ENCODE measurements at places on chromosomes 5 and 9.

GRCh38 chr9:88753691-88754367, 218.9 kb downstream of the NXNL2 start:
- no peak for DNase-seq

- peak; percentile 62 for DNase-seq
Measured at GRCh38 chr5:68285075-68285840, 69.7 kb downstream of the PIK3R1 start.

GRCh38 chr9:93133681-93134014, 403 bp downstream of the NINJ1 start:
- DNase-seq = peak; percentile 69

DNA sequence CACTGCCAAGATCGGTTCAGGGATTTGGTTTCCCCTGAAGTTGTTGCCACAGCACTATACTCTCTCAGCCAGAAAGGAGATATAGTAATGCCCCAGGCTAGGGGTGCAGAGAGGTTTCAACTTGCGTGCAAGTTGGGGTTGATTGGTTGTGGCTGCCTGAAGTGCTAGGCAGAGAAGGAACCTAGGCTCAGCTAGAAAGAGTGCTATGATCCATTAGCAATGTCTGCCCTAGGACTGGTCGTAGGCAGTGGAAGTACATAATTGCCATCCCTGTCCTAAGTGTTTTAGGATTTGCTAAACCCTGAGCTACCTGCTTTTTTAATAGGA, 136.6 kb upstream of the SMIM23 start:
- DNase-seq = no peak

DNA sequence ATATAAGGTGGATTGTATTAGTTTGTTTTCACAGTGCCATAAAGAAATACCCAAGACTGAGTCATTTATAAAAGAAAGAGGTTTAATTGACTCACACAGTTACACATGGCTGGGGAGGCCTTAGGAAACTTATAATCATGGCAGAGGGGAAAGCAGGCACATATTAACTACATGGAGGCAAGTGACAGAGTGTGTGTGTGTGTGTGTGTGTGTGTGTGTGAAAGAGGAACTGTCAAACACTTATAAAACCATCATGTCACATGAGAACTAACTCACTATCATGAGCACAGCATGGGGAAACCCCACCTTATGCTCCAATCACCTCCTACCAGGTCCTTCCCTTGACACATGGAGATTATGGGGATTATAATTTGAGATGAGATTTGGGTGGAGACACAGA, 118.6 kb downstream of the SPEF2 start:
- DNase-seq = no peak

DNA sequence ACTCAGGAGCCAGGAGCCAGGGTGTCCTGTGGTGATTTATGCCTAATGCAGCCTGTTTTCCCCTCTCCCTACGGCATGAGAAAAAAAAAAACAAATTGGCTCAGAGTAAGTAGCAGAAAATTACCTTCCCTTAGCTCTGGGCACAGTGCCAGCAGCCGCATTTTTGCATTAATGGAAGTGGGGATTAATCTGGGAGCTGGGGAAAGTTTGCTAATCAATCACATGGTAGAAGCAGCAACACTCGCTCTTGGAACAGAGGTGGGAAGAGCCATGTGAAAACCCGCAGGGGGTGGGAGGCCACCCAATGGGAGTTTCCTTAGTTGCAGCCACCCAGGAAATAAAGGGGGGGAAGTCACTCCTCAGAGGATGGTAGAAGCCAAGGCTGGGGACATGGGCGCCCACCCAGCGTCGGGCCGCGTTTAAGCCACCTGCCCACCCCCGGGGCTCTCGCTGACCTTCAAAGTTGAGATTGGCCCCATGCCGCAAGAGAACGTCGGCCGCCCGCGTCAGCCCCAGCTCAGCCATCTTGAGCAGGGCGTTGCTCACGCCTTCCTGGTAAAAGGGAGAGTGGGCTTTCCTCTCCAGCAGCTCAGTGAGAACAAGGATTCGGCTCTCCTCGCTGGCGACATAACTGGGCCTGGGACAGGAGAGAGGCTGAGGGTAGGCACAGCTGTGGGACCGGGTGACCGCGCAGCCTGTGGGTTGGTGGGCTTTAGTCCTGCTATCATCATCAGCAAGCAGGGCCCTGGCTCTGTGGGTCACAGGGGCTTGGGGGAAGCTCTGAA, 1.7 kb downstream of the ASB6 start:
- no peak for DNase-seq

DNA sequence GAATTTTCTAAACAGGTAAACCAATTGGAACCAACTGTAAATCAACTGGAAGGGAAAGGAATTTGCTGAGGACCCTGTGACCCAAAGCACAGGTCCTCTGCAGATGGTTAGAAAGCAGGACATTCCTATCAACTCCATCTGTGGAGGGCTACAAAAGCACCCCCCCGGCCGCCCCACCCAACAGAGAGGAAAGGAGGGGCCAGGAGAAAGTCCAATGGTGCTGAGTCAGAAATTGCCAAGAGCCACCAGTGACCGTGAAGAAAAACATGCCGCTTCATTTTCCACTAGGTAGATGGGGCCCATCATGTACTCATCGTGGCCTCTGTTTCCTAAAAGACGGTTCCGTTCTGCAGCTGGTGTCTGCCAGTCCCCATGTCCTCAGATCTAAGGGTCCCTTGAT, 66.3 kb downstream of the RAPGEF1 start:
- no peak for DNase-seq

- DNase-seq = no peak
Measured at GRCh38 chr5:74594137-74595040, 46.1 kb downstream of the ENC1 start.

GRCh38 chr9:131839281-131840084, 99.6 kb upstream of the RAPGEF1 start:
- no peak for DNase-seq

DNA sequence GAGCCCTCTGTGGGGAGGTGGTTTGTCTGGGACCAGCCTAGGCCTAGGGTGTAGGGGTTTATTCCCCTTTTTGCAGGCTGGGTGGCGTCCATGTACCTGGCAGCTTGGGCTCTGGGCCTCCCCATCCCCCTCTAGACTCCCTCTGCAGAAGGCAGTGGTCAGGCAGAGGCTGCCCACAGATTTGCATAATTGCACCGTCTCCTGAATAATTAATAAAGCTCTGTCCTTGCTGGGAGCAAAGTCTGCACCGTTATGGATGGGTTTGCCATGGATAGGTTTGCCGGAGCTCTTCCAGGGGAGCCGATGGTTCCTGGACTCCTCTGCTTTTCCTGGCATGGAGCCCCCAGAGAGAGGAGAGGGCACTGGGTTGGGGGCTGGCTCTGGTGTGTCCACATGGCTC, 60.4 kb downstream of the DAB2IP start:
- no peak for DNase-seq

GRCh38 chr5:100683881-100684280, 148.7 kb downstream of the FAM174A start:
- DNase-seq = no peak

DNA sequence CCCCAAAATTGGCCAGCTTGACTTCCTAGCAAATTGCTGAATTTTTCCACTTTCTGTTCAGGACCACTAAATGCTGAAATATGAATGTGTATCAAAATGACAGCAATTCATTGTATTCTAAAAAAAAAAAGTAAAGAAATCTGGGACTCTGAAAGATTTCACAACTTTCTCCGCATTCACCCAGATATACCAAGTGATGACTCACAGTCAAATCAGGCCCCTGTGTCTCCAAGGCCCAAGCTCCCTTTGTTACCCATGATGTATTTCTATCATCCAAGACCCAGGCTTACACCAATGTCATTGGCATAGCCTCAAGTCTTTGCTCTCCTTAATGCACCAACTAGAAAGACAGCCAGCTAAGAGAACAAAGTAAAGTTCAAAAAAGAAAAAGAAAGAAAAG, 493.9 kb downstream of the NTRK2 start:
- DNase-seq = no peak

- DNase-seq = no peak
Measured at GRCh38 chr9:131635285-131635684, 90.0 kb downstream of the PRRT1B start.

DNA sequence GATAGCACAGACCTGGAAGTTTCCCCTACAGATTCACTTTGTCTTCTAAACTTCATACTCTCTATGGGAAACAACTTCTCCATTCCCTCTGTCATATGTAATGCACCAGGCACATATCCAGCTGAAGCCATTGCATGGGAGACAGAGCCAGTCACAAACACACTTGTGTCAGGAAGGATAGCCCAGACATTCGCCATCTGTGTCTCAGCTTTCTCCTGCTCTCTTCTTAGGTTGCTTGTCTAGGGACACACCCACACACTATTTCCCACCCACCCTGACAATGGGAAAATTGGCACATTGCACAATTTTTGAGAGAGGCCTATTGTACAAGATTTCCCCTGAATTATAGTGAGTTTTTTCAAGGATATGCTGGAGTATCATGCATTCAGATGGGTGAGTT, 158.4 kb upstream of the MPDZ start:
- DNase-seq = no peak

DNA sequence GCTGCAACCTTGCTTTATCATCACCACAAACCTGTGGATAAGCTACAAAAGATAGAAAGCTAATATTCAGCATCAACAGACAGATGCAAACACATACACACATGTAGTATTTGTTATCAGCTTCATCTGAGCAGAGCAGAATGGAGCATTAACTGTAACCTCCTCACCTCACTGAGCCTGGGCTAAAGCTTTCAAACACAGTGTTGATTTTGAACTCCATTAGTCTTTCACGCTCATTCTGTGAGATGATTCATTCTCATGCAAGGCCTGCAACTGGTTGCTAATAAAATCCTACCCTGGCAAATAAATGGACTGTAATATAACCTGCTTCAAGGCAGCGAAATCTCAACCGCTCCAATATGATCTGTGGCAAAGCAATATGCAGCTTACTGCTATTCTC, 1360.6 kb upstream of the ACO1 start:
- no peak for DNase-seq

DNA sequence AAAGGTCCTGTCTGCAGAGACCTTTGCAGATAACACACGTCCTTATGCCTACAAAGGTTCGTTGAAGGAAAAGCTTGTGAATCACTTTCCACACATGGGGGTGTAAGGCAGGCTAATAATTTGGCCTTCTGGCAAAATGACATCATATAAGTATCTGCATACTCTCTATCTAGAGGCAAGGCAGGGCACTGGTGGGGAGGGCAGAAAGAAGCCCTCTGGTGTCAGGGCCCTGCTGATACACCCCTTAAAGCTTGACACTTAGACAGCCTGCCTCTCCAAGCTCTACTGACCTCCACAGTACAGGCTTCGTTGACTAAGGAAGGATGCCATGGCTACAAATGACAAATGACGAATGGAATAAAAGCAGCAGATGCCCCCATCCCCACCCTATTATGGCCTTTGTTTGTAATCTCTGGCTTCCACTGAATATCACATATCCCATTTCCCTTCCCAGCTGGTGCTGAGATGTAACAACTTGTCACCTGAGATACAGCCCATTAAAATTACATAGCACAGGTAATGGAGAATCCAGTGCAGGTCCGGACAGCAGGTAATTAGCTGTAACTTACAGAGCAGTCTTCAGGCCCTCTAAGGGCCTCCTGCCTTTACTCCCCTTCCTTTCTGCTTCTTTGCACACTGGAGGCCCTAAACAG, 76.9 kb upstream of the IFNK start:
- DNase-seq = no peak

DNA sequence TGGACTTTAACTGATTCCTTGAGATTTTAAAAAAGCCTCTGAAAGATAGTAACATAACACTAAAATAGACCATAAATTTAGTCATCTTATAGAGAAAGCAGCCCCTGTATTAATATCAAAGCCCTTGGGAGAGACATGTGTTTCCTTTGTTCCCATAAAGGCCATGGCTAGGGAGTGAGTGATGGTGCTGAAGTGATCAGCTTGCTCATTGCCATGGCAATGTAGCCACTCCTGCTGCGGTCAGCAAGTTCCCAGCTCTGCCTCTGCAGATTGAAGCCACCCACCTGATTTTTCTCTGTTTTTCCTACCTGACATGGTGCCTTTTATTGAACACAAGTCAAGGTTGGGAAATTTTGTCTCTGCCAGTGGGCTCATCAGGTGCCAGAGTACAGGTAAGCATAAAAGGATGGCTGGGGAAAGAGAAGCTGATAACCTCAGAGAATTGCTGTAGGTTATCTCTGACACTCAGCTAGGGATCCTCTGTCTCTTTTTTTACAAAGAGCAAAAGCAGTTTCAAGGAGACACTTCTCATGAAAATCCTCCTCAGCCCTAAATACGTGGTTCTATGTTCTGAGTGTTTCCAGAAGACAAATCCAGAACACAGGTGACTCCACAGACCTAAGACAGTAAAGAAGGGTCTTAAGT, 296.3 kb upstream of the NMUR2 start:
- no peak for DNase-seq

DNA sequence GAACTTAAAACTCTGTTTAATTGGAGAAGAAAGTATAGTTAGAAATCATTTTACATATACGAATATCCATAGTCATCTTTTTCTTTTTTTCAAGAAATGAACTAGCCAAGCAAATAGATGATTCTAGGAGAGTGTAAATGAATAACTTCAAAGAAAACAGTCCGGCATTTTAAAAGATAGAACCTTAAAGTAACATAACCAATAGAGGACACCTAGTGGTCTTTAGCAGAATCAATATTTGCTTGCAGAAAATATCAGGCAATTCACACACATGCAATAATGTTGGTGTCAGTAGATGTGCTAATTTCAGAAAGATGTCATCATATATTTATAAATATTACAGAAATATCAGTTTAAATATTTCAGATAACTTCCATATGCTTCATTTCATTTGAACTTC, 57.1 kb downstream of the HCN1 start:
- DNase-seq = no peak

GRCh38 chr9:111900151-111900857, 3.7 kb downstream of the UGCG start:
- no peak for DNase-seq

GRCh38 chr9:2060424-2060823, 45.3 kb downstream of the SMARCA2 start:
- no peak for DNase-seq

- DNase-seq = no peak
Measured at GRCh38 chr5:169534311-169534880, 49.2 kb upstream of the SPDL1 start.

DNA sequence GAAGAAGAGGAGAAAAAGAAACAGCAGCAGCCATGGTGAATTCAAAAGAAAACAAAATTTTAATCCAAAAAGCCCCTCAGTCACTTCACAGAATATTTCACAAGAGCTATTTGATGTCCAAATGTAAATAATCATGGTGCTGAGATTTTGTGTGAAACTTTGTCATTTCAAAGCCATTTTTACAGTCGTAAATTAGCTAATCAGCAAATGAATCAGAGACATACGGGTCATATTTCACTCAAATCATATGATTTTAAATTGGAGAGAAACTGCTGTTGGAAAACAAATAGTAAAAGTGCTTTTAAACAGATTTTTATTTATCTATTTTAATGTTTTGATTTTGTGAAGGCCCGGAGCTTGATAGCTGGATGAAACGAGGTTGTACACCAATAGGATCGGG, 101.4 kb upstream of the SMIM23 start:
- no peak for DNase-seq
